Upper lobe of right lung (tissue), 1 donor: ENCODE measurements at places on chromosomes 2 and 18.

GRCh38 chr2:240302041-240302440, 133.4 kb upstream of the GPC1 start:
- DNase-seq = peak; percentile 25

GRCh38 chr2:148013876-148014275, 6.7 kb downstream of the ORC4 start:
- DNase-seq = no peak

DNA sequence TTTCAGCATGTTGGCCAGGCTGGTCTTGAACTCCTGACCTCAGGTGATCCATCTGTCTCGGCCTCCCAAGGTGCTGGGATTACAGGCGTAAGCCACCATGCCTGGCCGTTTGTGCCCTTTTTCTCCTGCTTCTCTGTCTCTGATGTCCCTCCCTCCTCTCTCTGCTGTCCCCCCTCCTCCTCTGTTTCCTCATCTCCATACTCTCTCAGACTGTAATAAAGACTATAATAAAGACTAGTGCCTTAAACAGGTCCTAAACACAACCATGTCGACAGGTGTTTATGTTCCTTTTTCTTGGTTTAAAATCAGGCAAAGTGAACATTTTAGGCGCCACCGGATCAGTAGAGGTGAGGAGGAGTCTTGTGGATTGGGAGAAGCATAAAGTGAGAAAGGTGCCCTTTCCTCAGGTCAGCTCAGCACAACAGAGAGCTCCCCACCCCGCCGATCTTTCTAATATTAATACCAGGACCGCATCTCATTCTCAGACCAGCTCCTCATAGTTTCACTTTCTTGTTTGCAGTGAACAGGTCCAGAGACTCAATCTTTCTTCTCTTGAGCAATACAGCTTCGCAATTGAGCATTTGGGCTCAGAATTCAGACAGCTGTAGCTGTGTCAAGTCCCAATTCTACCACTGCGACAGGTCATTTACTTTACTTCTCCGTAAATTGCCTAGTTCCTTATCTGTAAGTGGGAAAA, 23.7 kb downstream of the TIMM21 start:
- no peak for DNase-seq

GRCh38 chr2:134900151-134900550, 18.5 kb upstream of the CCNT2 start:
- DNase-seq = no peak

DNA sequence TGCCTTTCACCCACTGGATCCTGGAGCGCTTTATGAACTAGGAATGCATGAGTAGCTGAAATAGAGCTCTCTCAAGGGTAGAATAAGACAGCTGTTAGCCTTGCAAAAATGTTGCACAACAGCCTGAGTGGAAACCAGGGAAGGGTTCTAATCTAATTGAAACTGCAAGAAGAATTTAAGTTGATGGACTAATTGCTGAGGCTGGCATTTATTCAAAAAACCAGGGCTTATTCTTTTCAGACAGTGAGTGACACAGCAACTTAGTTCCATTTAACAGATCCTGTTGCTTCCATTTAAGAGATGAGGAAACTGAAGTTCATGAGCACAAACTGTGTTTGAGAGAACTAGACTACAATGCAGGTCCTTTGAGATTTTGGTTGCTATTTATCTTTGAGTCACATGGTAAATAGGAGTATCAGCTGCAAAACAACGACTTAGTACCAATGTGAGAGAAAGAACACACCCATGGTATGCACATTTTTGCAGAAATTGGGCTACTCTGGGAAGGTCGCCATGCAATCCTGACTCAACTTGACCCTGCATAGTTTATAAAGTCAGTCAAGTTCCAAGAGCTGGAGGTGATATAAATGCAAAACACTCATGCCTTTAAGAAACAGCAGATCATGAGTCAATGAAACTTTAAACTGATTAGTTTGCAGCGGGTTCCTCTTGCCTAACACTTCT, 76.4 kb upstream of the PARD3B start:
- no peak for DNase-seq
